ENCODE measurements at places on chromosomes 6 and 20.
A peak's percentile ranks its signal among the peaks of the same experiment; 100 is the strongest.

DNA sequence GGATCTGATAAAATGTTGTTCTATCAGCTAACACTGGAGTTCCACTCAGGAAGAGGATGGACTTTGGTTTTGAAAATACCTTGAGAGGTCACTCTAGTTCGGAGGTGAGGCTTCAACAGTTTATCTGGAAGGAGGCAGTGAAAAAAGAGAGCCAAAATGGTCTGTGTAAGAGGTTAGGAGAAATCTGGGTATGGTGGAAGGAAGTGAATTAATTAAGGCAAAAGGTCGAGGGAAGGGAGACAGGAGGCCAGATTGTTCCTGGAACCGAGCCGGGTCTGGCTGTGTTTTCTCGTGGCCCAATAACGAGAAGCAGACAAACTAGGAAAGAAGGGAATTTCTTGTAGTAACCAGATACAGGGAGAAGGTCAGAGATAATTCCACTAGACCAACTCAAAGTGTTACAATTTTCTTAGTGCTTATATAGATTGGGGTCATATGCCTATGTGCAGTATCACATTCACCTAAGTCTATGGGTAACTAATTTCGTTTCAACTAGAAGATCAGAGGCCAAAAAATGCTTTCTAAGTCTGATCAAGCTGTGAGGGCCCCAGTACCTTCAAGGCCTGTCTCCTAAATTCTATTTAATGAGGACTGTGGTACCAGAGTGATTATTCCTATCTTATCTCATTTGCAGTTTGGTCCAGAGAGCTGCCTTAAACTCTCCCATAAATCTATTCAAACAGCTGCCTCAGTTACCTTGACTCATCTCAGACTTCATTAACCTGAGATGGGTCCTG lies 96.0 kb upstream of the SNX9 start:
- DNase-seq, result no peak

GRCh38 chr6:16104624-16105433 lies 24.1 kb upstream of the MYLIP start:
- no peak for DNase-seq

GRCh38 chr20:49724408-49725223 lies 10.9 kb upstream of the B4GALT5 start:
- peak; percentile 58 for DNase-seq

DNA sequence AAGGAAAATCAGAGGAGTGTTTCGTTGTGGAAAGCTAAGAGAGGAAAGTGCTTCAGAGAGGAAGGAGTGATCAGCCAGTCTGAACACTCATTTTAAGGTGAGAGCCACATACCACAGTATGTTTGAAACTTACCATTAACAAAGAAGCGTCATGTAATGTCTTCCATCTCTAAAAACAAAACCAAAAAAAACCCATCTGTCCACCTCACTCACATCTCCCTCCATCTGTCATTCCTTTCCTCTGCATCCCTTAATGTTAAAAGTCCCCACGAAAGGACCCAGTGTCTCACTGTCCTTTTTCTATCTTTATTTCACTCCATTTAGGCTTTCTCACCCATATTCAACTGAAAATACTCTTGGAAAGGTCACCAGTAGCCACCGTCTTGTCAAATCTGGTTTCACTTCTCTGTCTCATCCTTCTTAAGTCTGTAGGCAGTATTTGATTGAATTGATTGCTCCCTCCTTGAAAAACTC lies 59.4 kb upstream of the GNRH2 start:
- no peak for DNase-seq

- no peak for DNase-seq
These were observed 198.1 kb downstream of the MMUT start for GRCh38 chr6:49264909-49265308.

DNA sequence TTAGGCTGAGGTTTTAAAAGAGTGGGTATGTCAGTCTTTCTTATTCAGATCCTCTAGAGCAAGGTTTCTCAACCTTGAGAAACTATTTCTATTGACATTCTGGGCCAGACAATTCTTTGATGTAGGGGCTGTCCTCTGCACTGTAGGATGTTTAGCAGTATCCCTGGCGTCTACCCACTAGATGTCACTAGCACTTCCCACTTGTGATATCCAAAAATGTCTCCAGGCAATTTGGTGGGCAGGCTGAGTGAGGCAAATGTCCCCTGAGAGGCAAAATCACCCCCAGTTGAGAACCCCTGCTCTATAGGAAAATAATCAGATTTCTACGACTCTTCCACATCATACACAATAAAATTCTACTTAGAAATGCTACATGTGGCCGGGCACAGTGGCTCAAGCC lies 7.7 kb upstream of the ZKSCAN8 start:
- peak; percentile 34 for DNase-seq

GRCh38 chr6:40472353-40472752 lies 114.8 kb downstream of the LRFN2 start:
- DNase-seq, result no peak

- DNase-seq, result peak; percentile 73
These were observed 138.0 kb downstream of the SOX4 start for GRCh38 chr6:21731411-21732031.

- no peak for DNase-seq
These were observed 169.7 kb downstream of the EYA4 start for GRCh38 chr6:133410638-133411435.

- no peak for DNase-seq
These were observed 363.8 kb downstream of the PRKN start for GRCh38 chr6:162363757-162364156.

GRCh38 chr6:104566411-104566810 lies 293.3 kb downstream of the HACE1 start:
- peak; percentile 23 for DNase-seq

DNA sequence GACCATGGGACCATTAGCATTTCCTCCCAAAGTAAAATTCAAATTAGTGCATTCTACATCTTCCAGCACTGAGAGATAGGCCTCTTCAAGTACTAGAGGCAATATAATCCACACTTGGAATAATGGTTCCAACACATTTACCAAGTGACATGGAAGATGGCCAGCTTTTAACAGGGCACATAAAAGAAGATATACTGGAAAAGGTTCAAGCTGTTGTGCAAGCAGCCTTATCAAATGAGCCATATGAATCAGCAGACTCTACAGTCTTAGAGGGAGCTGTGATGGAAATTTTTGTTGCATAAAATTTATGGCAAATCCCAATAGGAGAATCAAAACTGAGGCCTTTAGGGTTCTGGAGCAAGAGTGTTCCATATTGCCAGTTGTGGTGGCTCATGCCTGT lies 526.6 kb upstream of the IRAK1BP1 start:
- DNase-seq, result no peak

GRCh38 chr6:84854811-84855400 lies 90.5 kb upstream of the TBX18 start:
- DNase-seq, result peak; percentile 77

DNA sequence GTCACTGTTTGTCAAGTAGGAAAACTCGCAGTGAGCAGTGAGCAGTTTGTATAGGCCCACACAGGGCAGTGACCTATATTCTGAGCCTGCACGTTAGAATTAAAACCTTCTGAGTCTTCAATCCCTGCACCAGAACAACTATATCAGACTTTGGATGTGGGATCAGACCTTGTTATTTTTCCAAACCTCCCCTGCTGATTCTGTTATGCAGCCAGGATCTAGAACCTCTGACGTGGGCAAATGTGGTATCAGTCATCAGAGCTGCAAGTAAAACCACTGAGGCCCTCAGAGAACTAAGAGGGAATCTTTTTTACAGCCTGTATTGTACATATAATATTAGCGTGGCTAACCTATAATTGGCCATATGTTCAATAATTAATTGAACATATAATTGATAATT lies 32.0 kb upstream of the AKAP7 start:
- DNase-seq, result peak; percentile 19
